Activated CD4-positive, alpha-beta T cell treated with anti-CD3 and anti-CD28 coated beads, Interleukin-2, amount 50 U/mL, for 24 hours (primary cell): ENCODE measurements at places on chromosomes 5 and 9.

GRCh38 chr5:14171621-14172020 lies 28.5 kb downstream of the TRIO start:
- DNase-seq: no peak

DNA sequence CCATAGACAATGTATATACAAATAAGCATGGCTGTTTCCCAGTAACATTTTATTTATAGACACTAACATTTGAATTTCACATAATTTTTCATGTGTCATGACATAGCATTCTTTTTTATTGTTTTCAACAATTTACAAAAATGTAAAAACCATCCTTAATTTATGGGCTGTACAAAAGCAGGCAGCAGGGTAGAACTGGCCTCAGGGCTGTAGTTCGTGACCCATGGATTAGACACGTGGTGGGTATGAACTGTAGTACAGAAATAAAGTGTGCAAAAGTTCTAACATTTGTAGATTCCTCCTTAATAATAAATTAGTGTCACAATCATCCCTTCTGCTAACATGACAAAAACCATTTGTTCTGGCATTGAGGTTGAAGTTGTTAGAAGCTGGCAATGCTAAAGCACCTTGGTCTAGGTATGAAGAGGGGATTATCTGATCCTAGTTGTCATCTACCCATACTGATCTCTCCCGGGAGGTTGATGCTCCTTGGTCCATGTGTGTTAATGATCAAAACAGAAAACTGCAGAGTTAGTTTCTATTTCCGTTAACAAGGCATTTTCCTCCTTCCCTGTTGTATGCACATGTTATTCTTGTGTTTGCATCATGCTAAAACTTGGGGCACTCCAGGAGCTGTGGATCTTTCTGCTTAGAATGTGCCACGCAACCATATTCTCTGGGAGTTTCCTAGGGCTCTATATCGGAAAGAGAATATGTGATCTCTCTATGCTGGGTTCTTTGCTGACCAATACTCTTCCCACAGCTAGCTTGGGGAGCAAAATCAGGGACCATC lies 917.6 kb downstream of the TLE1 start:
- no peak for DNase-seq

- DNase-seq: no peak
Observed at GRCh38 chr5:113122053-113122452, 145.5 kb downstream of the DCP2 start.

DNA sequence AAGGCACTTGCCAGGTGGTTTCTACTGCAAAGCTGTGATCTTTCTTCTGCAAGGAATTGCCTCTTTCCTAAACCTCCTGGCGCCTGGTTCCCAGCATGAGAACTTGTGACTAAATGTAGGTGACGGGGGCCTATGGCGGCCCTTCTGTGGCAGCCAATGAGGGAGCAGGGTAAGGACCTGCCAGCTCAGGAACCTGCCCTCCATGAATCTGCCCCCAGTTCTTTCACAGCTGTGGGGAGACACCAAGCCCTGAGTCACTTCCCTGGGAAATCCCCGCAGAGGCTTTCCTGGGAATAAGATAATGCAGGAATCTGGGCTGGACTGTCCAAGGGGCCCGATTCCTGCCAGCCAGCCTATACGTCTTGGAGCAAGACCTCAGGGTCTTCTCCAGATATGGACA lies 56.7 kb upstream of the CTNNA1 start:
- DNase-seq: no peak

- DNase-seq: no peak
Observed at GRCh38 chr5:149747141-149747832, 17.2 kb downstream of the PPARGC1B start.

DNA sequence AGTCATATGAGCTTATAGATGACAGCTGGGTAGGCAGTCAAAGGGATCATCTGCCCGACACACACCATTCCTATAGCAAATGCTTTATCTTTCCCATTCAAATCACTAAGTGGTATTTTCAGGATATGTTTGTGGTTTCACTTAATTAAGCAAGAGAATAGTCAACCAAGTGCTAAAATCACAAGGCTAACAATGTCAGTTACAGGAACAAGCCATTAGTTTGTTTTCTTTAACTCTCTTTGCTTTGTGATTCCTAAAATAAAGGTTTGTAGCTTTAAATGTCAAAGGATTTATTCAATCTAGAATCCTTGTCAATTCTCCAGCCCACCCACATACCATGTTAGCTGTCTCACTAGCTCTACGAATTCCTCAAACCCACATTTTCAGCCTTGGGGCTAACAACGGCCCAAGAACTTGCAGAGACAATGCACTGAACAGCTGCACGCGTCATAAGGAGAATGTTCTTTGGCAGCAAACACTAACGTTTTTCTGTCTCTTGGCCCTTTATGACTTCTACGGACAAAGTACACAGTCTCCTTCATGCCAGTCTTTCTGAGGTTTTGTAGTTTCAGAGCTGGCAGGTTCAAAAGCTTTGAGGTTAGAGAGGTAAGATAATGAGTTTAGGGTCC lies 56.6 kb downstream of the ELAVL2 start:
- no peak for DNase-seq

- no peak for DNase-seq
Observed at GRCh38 chr5:126513703-126514102, 81.3 kb downstream of the ALDH7A1 start.

DNA sequence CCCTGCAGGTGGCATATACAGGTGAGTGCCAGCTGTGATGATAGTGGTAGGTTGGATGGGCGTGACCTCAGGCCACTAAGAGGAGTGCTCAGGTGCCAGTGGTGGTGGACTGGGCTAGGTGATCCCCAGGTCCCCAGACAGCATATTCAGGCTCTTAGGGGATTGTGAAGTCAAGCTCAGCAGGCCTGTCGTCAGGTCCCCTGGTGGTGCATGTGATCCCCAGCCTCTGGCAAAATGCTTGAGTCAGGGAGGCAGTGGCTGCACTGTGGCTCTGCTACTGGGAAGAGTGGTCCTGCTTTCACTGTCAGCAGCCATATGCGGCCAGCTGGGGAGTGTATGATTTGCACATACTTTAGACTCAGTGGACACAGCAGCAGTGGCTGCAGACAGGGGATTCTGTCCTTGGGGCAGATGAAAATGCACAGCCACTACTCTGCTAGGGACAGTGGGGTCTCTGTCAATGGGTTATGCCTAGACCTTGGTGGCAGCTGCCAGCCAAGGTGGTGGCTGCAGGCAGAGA lies 31.6 kb upstream of the CTSL start:
- DNase-seq: no peak

- DNase-seq: peak; percentile 3
Observed at GRCh38 chr9:111298731-111299598, 31.1 kb downstream of the OR2K2 start.

DNA sequence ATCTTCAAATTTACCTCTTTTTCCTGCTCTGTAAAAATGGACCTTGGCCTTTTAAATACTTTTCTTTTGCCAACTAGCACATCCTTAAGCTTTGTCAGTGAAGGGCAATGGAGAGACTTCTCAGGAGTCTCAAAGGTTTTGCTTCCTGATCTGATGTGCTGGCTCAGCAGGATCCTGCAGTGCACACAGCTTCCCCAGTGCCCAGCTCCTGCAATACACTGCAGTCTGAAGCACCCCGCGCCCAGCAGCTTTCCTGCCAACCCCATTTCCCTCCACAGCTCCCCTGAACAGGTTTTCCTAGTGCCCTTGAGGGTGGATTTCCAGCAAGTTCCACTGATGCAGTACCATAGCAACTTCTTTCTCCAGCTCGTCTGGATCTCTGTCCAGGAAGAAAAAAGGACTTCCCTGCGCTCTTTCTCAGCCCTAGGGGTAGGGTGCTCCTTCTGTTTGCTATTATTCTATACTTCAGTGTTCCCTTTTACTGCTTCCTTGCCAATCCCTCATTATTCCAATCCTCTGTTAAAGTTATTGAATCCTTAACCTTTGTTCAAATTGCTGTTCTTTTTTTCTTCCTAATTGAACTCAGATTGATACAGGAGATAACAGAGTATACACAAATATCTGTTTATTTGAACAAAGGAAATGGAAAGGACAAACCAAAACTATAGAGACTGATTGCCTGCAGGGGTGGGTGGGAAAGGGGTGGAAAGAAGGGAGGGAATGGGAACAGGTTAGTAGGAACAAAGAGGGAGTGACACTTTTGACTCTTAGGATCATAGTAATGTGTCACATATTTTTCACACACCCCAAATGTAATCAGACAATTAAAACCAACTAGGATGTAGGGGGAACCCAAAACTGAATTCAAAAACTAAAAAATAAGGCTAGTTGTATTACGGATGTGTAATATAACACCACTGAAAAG lies 8.5 kb downstream of the SNAPC3 start:
- no peak for DNase-seq

DNA sequence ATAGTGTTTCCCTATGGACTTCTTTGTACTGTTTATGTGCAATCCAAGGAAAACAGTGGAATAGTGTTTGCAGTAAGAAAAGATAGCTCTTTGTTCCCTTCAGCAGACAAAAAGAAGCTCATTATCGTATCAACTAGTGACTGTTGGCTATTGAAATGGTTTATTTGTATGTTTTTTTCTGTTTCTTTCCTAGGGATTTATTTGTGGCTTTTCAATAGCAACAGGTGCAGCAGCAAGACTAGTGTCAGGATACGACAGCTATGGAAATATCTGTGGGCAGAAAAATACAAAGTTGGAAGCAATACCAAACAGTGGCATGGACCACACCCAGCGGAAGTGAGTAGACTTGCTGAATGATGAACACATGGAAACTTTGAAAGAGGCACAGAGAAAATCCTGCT lies 65.1 kb downstream of the SLC44A1 start:
- no peak for DNase-seq

DNA sequence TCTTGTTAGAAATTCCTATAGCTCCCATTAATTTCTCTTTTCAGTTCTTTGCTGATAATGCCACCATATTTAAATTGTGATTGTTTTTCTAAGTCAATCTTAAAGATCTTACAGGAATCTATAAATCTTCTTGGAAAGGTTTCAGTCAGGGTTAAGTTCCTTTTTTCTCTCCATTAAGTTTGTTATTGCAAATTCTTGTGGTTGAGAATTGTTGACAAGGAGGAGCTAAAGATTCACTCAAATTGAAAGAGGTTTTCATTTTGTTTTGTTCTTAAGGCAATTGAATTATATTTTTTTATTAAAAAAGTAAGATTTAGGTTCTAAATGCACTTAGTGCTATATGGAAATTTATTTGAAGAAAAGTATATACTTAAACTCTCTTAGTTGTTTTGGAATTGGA lies 213.4 kb downstream of the PRR16 start:
- DNase-seq: no peak

DNA sequence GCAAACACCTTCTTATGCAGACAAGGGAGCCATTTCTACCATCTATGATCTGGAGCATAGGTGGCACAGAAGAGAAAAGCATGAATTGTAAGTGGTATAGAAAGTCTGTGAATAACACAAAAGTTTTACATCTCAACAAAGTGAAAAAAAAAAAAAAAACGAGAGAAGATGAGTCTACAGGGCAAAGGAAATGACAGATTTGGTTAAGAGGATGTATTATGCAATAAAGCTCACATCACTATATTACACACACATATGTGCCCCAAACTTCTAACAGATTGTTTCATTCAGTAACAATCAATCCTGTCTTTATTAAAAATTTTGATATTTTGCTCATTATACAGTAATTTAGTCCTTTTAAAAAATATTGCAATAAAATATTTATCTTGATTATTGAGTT lies 49.8 kb downstream of the CERT1 start:
- no peak for DNase-seq

- DNase-seq: no peak
Observed at GRCh38 chr9:112703304-112703703, 14.6 kb downstream of the INIP start.

DNA sequence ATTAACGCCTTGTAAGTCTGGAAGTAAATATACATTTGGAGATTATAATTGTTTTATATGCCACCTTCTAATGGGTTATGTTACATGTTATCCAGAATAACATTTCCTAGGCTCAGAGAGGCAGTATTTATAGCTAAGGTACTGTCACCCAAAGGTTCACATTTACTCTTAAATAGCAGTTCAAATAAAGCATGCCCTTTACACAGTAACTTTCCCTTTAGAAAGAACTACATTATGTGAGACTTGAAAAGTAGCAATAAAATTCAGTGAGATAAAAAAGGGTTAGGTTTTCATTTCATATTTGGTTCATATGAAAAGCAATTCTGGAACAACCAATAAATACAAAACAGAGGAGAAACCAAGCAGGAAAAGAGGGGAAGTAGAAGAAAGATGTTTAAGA lies 35.1 kb downstream of the SKIC3 start:
- no peak for DNase-seq

DNA sequence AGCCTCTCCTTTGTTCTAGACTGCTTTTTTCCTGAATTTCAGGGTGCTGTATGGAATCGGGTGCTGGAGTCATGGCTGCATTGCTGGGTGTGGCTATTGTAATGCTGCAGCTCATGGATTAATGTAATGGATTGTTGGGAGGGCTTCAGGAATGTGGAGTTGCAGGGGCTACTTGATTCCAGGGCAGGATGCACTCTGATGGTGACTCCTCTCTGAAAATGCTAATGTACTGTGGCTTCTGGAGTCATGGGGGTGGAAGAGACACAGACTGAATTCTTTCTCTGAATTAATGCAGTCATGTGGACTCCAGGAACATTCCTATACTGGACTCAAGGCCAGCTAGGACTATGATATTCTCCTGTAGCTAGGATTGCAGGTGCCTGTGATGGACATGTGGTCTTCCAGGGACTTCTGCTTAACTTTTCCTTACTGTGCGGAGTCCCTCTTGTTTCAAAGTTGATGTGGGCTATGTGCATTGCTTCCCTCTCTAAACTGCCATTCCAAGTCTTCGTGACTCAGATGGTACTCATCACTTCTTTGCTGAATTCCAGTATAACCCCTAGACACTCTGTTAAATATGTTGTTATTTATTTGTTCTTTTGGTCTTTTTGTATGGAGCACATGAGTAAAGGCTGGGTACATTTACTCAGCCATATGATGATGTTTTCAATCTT lies 396.2 kb downstream of the KCTD16 start:
- no peak for DNase-seq

GRCh38 chr5:36590513-36591286 lies 15.7 kb upstream of the SLC1A3 start:
- no peak for DNase-seq

DNA sequence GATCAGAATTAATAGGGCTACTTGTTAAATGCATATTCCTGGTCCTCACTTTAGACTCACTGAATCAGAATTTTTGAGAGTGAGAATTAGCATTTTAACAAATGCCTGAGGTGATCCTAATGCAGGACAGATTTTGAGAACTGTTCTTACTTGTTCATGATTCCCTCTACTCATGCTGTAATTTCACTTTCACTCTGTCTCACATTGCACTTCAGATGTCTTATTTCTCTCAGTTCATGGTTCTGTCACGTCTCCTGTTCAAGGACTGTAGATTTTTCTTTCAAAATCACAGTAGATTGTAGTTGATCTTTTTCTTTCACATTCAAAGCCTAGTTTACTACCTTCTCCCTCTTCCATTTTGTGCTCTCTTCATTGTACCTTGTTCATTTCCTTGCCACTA lies 54.3 kb downstream of the ADGRV1 start:
- DNase-seq: no peak
